ENCODE measurements at places on chromosomes 2 and 18.

DNA sequence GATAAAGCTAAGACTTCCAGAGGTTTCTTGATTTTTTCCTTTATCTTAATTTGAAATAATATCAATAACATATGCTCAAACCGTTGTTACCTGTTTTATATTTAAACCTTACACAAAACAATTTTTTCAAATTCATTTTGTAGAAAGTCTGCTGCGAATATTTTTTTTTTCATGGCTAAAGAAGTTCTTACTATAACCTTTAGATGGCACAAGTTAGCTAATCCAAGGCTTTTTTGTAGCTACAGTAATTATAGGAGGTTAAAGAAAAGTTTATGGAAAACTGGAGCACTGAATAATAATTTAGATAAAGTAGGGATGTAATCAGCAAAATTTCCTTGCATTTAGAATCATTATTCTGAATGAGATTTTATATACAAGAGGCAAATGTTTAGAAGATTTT, 78.0 kb upstream of the PNPT1 start:
- DNase-seq: no peak

DNA sequence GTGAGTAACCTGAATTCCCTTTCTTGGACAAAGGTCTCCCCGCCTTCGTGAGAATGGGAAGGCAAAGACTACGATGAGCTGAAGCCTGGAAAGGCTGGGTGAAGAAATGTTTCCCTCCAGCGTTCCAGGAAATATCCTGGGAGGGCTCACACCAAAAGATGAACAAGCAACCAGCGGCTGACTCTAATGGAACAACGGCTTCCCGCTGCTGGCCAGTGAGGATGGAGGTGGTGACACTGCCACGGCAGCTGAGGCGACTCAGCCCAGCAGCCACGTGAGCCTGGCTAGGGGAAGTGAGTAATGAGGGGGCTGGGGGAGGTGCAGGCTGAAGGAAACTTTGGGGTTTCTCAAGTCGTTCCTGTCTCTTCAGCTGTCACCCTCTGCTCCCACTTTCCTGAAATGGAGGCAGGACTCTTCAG, 105.0 kb upstream of the SMAD7 start:
- DNase-seq: peak; percentile 19

DNA sequence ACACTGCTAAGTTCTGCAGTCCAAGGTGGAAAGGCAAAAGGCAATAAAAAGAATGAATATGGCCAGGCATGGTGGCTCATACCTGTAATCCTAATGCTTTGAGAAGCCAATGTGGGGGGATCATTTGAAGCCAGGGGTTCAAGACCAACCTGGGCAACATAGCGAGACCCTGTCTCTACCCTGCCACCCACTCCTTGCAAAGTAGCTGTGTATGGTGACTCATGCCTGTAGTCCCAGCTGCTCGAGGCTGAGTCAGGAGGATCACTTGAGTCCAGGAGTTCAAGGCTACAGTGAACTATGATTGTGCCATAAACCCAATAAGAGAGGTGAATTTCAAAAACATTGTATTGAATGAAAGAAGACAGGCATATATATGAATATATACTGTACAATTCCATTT, 2.4 kb downstream of the MYL12B start:
- DNase-seq: no peak

DNA sequence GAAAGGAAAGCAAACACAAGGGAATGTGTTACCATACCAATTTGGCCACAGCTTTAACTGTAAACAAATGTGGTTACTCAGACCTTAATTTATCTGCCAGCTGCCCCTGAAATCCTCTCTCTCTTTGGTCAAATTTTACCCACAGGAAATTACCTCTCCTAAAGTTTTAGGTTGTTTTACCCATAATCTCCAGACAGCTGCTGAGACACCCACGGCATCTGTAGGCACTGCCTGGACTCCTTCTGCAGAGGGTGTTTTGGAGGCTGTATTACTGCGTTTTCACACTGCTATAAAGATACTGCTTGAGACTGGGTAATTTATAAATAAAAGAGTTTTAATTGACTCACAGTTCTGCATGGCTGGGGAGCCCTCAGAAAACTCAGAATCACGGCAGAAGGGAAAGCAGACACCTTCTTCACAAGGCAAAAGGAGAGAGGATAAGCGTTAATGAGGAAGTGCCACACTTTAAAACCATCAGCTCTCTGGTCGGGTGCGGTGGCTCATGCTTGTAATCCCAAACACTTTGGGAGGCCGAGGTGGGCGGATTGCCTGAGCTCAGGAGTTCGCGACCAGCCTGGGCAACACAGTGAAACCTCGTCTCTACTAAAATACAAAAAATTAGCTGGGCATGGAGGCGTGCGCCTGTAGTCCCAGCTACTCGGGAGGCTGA, 677.5 kb upstream of the FSHR start:
- no peak for DNase-seq

DNA sequence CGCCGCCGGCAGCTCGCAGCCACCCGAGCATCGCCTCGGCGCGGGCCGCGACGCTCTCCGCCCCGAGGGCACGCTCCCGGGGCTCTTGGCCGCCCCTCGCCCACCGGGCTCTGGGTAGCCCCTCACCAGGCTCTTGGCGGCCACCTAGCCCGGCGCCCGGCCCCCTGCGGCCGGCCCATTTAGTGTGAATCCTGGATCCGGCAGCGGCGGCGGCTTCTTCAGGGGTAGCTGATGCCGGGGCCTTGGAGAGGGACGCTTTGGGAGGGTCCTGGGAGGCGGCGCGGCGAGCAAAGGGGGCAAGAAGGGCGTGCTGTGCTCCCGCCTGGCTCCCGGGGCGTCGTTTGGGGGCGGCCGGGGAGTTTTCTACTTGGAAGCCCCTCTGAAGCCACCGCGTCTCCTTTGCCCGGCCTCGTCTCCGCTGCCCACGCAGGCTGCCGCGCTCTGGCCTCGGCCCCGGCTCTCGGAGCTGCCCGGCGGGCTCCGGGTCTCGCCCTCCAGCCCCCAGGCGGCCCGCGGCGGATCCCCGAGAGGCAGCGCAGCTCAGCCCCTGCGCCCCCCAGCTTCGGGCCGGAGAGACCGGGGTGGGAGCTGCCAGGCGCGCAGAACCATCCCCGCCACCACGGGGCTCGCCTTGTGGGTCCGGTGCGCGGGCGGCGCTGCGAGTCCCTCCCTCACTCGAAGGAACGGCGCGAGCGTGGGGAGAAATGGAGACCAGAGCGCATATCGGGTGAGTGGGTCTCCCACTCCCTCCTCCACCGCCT, 509 bp downstream of the PIEZO2 start:
- DNase-seq: no peak

GRCh38 chr2:188647430-188648070, 326.6 kb upstream of the COL3A1 start:
- no peak for DNase-seq

GRCh38 chr2:179569831-179570233, 291.6 kb downstream of the ZNF385B start:
- DNase-seq: no peak

GRCh38 chr2:221109552-221109951, 462.6 kb downstream of the EPHA4 start:
- DNase-seq: no peak

DNA sequence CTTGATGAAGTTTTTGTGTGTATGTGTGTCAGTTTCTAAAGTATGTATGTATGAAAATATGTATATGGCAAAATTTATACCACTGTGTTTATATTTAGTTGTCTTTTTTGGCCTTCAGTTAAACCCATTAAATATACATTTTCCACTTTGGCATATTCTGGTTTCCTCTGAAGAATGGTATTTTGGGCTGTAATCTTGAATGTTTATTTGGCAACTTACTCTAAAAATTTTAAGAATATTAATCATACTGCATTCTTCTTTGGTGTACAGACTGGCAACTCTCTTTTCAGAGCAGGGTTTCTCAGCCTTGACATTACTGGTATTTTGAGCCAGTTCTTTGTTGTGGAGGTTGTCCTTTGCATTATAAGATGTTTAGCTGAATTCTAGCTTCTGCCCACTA, 27.9 kb upstream of the CCBE1 start:
- no peak for DNase-seq

Data from hypothalamus (tissue), 51 donors.